Activated CD4-positive, alpha-beta T cell treated with anti-CD3 and anti-CD28 coated beads for 48 hours (primary cell): ENCODE measurements at places on chromosomes 3 and 15.

GRCh38 chr3:123997543-123997942 is 5.6 kb upstream of the ROPN1 start:
- DNase-seq = no peak

DNA sequence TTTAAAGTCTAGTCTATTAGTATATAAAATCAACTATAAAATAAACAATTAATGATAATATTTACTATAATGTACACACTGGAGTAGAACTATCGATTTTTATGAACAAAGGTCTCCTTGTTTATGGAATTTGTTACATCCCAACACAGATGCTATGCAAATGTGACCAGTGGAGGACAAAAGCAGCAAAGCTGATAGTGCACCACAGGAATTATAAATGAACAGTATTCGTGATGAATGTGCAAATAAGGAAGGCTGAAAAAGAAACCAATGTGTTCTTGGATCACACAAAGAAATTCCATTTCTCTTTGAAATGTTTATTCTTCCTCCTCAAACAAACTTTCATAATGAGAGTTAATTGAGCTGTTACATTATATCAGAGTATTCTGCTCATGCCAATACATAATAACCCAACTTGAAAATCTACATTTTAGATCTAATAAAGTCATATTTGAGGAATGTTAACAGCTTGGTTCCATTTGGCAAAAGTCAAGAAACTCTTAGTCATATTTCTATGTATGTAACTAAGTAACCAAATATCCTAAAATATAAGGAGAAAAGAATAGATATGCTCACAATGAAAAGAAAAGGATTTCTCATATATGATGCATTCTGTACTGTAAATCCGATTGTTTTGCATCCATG is 79.3 kb downstream of the NEK10 start:
- DNase-seq = no peak

GRCh38 chr3:99967796-99968195 is 146.5 kb downstream of the FILIP1L start:
- no peak for DNase-seq

- no peak for DNase-seq
Measured at GRCh38 chr15:44087578-44088465, 107.2 kb downstream of the FRMD5 start.

DNA sequence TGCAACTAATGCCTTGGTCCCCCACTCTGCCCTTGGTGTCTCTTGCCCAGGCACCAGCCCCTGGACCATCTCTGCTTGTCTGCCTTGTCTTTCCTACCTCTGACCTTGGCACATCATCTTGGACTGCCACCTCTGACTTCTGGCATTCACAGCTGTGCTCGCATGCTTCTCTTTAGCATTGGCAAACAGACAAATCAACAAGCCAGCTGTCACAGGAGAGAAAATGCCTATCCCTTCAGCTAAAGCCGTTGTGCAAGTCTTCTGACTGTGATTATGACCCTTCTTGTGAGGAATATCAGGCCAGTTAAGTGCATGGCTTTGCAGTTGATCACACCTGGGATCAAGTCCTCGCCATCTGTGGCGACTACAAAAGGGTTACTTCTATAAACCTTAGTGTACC is 84.6 kb downstream of the PRICKLE2 start:
- no peak for DNase-seq

GRCh38 chr3:16897254-16897926 is 12.6 kb downstream of the PLCL2 start:
- peak; percentile 51 for DNase-seq

DNA sequence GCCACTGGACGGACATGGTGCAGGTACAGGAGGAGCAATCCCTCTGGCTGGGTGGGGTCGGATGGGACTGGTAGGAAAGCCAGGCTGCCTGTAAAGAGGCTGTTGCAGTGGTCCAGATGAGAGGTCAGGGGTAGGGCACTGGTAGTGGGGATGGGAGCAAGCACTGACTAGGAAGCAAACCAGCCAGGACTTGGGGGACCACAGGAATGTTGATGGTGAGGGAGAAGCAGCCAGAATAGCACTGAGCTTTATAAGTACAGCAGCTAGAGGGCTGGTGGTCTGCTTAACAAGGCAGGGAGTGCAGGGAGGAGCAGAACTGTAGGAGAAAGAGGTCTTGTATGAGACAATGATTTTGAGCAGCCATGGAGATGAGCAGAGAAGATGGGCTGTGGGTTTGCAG is 38.7 kb upstream of the PTPN23 start:
- DNase-seq = no peak

DNA sequence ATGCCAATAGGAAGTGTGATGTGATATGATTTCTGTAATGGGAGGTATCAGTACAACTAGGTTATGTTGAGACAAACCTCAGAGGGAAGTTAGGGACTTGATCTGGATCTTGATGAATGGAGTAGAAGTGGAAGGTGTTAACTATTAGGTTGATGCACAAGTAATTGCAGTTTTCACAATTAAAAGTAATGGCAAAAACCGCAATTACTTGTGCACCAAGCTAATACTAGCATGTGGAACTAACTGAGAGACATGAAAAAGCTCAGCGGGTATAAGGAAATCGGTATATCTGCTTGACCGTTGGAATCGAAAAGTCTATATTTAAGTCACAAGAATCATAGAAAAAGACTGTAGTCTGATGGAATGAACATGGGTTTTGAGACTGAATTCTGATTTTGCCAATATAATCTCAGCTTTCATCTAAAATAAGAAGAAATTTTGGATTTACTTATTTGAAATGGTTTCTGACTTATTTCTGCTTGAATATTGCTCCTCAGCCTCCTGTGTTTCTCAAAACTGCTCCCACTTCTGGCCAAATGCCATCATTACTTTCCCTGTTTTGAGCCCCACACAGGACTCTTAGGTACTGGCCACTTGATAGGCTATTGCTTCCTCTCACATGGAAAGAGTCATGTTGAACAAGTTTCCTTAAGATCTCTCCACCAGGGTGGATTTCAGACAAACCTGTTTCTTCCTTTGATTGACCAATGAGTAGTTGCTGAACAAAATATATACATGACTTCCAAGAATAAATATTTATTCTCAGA is 271.5 kb upstream of the COL8A1 start:
- DNase-seq = no peak

GRCh38 chr15:93488296-93488713 is 399.3 kb upstream of the RGMA start:
- no peak for DNase-seq

- no peak for DNase-seq
Measured at GRCh38 chr3:11186771-11187191, 32.5 kb downstream of the HRH1 start.

DNA sequence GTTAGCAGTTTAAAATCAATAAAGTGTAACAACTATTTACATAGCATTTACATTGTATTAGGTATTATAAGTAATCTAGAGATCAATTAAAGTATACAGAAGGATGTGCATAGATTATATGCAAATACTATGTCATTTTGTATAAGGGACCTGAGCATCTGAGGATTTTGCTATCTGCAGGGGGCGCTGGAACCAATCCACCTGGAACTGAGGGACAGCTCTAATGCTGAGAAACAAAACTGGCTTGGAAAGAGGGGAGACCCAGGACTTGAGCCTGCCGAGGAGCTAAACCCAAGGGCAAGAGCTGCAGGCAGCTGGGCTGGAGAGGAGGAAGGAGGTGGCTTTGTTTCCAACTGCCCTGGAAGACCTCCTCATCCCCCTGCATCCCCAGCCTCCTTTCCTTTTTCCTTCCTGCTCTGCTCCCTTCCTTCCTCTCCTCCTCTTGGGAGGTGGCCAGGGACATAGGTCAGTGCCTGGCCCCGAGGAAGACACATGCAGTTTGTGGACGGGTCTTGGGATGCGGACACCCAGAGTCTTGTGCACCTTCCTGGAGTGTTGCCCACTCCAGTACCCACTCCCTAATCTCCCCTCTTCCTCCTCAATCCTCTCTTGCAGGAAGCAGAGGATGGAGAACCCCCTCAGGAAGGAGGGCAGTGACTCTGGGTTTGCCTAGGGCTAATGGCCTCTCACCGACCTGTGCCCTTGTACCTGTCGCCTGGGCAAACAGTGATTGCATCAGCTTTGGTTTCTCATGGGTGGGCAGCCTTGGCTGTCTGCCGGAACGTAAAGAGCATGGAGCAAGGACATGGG is 825 bp upstream of the RTP3 start:
- peak; percentile 54 for DNase-seq

- peak; percentile 6 for DNase-seq
Measured at GRCh38 chr15:80251428-80252120, 439 bp downstream of the CTXND1 start.

- DNase-seq = no peak
Measured at GRCh38 chr15:42138968-42139386, 17.5 kb downstream of the PLA2G4F start.

GRCh38 chr3:49327485-49327884 is 12.4 kb downstream of the USP4 start:
- no peak for DNase-seq

DNA sequence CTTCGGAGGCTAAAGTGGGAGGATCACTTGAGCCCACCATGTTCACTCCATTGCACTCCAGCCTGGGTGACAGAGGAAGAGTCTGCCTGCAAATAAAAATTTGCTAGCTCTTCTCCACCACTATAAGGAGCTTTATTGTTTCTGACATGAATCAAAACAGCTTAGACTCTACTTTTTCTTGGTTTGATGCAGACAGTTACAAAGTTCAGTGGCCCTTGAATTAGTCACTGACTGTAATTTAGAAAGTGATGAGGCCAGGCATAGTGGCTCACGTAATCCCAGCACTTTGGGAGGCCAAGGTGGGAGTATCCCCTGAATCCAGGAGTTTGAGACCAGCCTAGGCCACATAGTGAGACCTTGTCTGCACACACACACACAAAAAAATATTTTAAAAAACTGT is 172.4 kb upstream of the CGNL1 start:
- no peak for DNase-seq

DNA sequence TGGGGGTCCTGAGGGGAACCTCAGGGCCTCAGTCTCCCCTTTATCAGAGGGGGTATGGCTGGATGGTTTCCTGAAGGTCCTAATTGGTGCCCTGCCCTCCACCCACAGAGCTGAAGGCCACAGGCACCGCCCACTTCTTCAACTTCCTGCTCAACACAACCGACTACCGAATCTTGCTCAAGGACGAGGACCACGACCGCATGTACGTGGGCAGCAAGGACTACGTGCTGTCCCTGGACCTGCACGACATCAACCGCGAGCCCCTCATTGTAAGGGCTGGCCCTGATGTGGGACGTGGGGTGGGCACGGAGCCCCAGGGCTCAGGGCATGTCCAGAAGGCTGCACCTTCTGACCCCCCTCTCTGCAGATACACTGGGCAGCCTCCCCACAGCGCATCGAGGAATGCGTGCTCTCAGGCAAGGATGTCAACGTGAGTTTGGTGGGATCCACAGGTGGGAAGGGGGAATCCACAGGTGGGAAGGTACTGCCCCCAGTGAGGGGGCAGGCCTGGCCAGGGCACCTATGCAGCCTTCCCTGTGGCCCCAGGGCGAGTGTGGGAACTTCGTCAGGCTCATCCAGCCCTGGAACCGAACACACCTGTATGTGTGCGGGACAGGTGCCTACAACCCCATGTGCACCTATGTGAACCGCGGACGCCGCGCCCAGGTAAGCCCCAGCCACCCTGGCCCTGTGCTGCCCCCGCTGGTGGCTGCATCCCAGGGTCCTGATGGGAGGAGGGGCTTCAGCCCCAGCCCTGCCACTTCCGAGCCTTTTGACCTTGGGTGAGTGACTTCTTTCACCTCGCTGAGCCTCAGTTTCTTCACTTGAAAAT is 17.5 kb upstream of the GNAT1 start:
- no peak for DNase-seq

DNA sequence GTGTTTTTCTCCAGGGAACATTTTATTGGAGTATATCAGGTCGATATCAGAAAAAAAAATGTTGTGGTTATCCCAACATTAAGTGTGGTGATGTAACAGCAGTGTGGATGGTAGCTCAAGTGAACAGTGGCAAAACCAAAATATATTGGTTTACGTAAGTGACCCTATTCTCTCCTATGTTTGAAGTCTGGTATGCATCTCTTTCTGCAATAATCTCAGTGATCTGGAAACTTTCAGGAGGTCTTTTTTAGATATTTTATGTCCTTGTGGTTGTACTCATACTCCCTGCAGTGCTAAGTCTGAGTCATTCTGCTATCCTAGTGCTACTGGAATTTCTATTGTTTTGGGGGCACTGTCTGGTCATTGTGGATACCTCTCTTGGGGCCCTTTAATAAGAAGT is 137.9 kb downstream of the SNRPN start:
- no peak for DNase-seq

DNA sequence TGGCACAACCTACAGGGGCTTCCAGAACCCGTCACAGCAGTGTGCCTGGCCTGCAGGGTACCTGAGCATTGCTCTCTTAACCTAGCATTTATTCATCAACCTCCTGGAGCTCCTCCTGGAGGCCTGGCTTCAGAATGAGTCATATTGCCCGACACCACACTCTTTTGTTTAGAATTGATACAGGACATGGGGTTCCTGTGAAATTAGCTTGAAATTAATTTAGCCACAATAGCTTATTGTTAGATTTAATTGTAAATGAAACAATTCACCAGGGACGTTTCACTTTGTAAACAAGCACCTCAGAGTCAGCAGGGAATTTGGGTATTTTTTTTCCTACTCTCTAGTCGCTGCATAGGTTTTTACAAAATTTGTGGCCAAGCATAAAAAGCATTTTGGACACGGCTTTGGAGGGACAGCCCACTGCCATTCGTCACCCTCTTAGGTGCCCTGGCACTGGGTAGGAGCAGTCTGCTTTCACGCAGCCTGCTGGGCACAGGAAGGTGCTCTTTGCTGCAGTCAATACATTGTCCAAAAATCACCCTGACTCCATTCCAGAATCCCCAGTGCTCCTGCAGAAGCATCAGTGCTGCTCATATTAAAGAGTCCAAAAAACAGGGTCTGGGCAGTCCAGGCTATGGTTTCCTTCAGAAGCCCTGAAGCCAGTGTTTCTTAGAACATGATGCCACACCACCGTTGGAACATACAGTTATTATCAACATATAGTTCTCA is 60.8 kb upstream of the MEF2A start:
- peak; percentile 27 for DNase-seq

DNA sequence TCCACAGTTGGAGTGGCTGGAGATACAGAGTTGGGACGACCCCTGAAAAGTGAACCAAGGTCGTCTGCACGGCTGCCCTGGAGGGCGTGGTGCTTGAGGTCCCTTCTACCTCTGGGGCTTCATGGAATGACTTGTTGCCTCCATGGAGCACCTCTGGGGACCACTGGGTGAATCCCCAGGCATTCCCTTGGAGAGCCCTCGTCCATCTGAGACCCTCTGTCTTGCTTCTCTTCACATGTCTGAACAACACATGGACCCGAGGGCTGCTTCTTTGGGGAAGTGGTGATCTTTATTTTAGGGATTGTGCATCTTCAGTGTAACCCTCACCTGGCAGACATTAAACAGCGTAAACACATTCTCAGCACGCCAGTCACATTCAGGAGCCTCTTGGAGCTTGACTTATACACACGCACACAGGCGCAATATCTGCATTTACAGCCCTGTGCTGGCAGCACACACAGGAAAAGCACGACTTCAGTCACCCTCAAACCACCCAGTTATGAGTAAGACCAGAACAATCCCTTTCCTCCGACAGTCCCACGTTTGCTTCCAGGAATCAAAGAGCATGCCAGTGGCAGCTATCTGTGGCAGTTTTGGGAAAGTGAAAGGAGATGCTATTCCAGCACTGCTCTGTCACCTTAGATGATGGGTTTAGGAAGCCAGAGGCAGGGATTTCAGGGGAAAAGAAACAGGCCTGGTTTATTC is 12.6 kb downstream of the FAM107A start:
- no peak for DNase-seq

GRCh38 chr3:116299646-116300081 is 145.6 kb downstream of the LSAMP start:
- DNase-seq = no peak
